ENCODE measurements at places on chromosomes 7 and 10.

- no peak for DNase-seq
Measured at GRCh38 chr10:63667596-63668480, 146.6 kb downstream of the REEP3 start.

GRCh38 chr10:101467286-101467770 lies 113.4 kb downstream of the BTRC start:
- DNase-seq, result no peak

GRCh38 chr10:43354330-43354635 lies 17.2 kb upstream of the FXYD4 start:
- DNase-seq, result no peak

DNA sequence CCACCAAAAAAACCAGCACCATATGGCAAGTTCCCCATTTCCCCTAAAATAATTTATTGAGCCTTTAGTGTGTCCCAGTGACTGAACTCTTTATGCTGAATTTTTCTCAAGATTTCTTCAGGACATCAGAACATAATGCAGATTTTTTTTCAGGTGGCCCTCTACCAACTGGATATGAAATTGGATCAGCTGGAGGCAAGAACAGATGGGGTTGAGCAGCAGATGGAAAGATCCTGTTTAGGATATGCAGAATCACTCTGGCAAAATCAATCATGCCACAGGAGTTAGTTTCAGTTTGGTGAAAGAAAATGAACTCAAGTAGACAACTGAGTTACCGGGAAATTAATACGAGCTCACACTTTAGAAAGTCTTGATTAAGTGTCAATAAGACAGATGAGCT lies 761.5 kb upstream of the C7orf33 start:
- no peak for DNase-seq

GRCh38 chr10:123252779-123253178 lies 98.6 kb downstream of the BUB3 start:
- DNase-seq, result no peak

DNA sequence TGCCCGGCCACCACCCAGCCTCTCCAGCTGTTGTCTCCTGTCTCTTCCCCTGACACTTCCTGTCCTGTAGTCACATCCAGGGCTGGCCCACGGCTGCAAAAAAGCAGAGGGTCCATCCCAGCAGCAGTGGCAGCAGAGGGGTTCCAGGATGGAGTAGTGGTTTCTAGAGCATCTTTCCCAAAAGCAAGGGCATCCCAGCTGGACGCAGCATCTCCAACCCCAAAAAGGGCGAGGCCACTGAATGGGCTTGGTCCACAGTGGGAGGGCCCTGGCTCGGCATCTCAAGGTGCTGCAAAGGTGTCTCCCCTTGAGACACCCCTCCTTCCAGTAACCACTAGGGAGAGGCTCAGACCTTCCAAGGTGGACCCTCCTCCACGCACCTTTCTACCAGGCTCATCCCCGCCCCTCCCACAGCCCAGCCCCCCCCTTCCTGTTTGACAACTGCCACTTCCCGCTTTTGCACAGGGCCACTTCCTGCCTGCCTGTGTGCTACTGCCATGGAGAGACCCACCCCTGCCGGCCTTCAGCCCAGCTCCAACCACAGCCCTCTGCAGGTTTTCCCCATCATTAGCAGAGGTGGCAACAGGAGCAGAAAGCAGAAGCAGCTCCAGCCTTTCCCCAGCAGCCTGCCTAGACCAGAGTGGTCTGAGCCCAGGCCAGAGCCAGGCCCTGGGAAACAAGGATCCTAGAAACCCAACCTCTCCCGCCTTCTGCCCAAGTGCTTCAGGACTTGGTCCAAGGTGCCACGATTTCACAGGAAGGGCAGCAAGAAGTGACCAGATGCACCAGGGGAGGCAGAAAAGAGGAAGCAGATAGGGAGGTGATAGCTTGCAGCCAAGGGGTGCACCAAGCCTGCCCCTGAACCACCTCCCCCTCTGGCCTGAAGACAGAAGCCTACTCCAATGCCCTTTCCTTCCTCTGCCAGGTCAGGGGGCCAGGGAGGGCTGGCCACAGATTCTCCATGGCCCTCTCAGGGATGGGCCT lies 8.6 kb downstream of the CAMK2G start:
- peak; percentile 44 for DNase-seq

DNA sequence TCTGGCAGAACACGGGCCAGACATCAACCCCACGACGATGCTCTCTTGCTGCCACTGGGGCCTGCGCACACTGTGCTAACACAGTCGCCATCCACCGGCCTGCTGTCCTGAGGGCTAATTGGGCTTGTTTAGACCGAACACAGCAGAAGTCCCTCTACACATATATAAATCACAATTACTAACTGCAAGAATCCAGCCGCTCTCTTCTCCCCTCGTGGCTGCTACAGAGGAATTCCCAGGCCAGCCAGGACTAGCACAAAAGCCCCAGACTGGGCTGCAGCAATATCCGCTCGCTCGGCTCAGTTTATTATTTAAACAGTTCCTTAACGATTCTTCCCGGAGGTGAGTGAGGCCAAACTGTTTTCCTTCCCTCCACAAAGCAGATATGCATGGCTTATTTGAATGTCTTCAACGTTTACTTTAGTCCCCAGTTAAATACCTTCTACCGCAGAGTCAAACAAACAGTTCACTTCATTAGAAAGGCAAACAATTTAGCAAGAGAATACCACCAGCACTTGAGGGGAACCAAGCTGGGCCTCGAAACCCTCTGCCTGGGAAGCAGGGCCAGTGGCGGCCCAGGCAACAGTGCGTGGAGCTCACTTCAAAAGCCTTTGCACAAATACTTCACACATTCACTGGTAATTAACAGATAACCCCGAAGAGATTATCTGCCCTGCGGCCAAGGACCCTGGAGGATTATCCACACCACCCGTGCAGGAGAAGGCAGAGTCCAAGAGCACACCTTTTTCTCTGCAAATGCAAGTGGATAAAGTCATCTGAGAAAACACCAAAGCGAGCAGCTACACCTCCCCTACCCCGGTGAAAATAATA lies 145.3 kb downstream of the GLI3 start:
- DNase-seq, result no peak

DNA sequence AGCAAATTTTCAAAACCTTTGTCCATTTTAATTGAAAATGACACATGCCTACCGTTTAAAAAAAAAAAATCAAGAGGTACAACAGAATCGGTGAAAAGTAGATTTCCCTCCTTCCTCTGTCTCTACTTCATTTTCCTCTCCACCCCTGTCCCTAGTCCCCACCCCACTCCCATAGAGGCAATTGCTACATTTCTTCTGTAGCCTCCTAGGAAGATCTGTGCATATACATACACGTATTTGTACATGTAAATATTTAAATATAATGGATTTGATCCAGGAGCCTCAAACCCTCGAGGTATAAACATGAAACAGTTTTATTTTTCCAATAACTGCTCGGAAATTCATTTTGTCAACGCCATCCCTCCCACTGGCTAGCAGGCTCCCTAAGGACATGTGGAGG lies 14.1 kb upstream of the SLC29A3 start:
- no peak for DNase-seq

- no peak for DNase-seq
Measured at GRCh38 chr7:4766666-4767519, 8.5 kb upstream of the AP5Z1 start.

GRCh38 chr10:103554488-103555324 lies 61.2 kb downstream of the NEURL1 start:
- DNase-seq, result no peak

DNA sequence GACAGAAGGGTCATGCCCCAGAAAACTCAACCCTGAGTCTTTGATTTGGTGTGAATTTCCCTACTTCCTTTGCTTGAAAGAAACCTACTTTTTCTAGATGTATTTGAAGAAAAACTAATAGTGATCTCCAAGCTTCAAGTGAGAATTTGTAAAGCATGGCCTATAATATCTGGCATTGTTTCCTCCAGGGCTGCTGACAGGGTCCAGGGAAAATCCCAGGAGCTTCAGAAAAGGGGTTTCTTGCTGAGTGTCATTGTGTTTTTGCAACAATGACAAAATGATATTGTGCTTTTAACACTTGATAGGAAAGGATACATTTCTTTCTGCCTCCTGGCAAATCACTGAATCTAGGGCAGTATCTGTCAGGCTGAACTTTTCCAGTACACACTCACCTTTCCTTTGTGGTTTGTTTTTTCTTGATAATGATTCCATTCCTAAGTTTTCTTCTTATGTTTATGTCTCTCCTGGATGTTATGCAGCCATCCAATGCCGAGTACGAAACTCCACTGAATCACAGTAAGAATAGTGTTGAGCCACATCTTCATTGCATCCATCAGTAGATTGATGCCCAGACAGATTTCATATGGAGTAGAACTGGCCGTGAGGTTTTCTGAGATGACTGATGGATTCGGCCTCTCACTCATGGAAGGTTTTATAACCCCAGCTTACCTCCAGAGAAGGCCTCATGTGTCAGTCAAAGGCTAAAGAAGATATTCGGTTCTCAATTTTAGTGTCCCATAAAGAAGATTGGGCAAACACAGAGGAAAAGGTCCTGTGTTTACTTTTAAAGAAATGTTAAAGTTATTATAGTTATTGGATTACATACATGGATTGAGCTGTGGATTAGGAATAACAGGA lies 76.9 kb upstream of the STEAP1B start:
- no peak for DNase-seq

- no peak for DNase-seq
Measured at GRCh38 chr7:148722340-148723165, 23.9 kb downstream of the CUL1 start.

DNA sequence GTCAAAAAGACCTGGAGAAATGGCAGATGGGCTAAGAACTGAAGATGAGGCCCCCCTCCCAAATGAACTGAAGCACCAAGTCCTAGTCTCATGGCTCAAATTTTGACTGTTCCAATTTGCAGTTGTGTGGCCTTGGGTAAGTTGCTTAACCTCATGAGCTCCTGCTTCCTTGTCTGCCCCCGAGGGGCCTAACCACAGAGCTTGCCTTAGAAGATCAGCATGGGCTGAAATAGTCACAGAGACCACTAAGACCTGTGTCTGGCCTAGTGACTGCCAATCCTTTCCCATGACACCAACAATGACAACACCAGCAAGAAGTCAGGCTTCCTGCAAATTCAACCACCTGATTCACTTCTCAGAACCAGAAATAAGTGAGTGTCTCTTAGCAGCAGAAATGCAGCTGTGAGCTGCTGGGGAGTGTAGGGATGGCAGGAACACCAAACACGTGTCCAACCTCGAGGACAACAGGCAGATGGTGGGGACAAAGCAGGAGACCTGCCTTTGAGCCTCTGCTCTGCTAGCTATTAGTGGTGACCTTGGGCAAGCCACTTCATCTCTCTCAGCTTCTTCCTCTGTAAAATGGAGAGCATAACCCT lies 23.7 kb downstream of the CRHR2 start:
- DNase-seq, result no peak

- no peak for DNase-seq
Measured at GRCh38 chr7:35753761-35754603, 46.9 kb upstream of the SEPTIN7 start.

DNA sequence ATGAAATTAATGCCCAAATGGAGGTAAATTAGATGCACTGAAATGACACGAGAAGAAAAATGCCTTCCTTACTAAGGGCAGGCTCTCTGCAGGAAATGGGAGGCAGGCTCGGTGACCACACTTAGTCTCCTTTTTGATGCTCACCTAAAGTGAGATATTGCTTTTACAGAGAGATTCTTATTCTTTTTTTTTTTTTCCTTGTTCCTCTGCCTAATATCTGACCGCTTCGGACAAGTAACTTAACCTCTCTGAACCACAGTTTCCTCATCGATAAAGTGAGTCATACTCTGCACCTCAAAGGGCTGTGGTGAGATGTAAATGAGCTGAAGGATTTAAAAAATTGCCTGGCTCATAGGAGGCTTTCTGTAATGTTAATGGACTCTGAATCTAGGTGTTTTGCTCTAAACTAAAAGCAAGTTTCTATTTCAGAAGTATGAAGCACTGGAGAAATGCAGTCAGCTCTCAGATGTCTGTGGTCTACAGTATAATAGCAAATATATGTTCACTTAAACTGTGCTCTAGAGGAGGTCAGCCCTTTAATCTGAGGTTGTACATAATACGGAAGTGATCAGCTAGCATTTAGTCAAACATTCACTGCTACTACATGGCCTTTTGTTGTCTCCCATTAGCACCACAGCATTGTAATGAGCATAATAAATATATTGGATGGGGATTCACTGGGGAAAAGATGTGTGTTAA lies 23.2 kb downstream of the NKX2-3 start:
- DNase-seq, result no peak

DNA sequence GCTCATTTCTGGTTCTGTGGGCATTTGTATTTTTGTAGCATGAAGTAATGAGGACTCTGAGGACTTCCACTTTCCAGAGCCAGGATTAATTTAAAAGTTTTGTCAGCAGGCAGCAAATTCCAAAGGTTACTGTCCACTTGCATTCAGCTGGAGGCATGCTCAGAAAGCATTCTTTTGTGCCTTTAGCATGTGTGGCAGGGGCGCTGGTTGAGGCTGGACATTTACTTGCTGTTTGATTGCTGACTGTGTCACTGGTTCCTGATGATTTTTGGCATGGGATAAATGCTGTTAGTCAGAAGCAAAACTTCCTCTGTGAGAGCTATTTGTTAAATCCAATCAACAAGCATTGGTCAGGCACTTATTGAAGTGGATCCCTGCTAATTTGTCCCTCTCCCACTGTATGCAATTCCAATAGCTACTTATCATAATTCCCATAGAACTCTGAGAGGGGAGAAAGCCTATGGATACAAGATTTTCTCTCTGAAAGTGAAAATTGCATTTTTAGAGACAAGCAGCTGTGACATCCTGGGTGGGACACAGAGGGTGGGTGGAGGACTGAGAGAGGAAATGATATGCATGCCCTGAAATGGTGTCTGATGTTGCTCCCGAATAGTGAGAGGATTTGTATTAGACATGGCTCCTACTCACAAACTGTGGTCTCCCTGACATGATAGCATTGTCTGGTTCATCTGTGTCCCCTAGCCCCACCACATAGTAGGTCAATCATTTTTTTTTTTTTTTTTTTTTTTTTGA lies 161.2 kb upstream of the WDR11 start:
- no peak for DNase-seq

GRCh38 chr7:16350634-16351033 lies 70.7 kb downstream of the CRPPA start:
- DNase-seq, result no peak

DNA sequence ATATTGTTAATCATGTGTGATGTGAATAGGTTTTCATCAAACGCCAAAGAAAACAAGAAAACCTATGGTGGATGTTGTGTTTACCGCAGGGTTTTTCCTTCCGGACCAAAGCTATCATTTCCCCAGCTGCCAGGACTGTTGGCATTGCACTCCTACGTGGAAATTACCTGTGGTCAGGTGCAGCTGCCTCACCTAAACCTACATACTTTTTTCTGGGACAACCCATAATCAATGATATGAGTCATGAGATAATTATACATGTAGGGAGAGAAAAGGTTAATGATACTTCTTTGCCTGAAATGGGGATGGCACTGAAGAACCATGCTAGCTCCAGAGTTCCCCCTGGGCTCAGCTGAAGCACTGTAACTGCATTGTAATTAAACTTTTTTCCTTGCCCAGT lies 223.6 kb upstream of the SEMA3E start:
- DNase-seq, result no peak

GRCh38 chr7:106216517-106216922 lies 68.3 kb downstream of the NAMPT start:
- no peak for DNase-seq

- no peak for DNase-seq
Measured at GRCh38 chr10:24873281-24873683, 79.1 kb downstream of the PRTFDC1 start.

- no peak for DNase-seq
Measured at GRCh38 chr10:52217531-52217930, 96.5 kb upstream of the DKK1 start.
